ENCODE measurements at places on chromosomes 11 and 22. TPM values are rescaled to one million over a fixed set of nuclear protein-coding genes. Genes with fewer than 3 reads are reported as not detected.

DNA sequence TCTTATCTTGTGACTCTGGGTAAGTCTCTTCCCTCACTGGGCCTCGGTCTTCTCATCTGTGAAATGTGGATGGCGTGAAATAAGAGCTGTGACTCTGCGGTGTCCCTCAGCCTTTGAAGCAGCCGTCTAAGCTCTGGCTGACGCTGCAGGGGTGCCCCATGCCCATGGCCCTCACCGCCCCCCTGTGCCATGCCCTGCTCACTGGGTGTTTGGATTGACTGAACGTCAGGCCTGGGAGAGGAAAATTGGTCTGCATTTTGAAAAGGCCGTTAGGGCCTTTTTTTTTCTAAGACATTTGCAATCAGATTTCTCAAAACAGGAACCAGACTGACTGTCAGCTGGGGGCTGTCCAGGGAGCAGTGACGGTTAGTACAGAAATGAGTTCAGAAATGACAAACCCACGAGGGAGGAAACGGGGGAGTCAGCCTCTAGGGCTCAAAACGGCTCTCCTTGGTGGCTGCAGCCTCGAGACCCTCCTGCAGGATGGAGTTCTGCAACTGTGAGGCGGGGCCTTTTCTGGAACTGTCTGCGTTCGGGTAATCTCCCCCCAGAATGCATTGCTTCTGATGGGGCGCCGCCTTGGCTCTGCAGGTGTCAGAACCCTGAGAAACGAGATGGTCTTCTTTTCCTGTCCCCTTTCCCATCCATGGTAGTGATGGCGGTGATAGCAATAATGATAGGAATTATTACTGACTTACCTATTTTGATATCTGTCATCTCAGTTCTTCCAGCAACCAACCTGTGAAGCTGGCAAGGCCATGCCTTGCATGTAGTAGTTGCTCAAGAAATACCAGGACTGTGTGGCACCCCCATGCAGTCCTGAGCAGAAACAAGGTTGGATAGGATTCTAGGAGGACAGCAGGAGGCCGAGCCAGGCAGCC is 2.0 kb downstream of the GRK2 start:
- peaks cover 22% of the 10 kb centered on the region for H3K27me3 ChIP-seq
- DNase-seq, result no peak
- peaks cover 13% of the 10 kb centered on the region for H3K36me3 ChIP-seq
- H3K27ac ChIP-seq, result peak overlapping the region; percentile 40
- H3K4me3 ChIP-seq, result peak overlapping the region; percentile 89

- H3K27me3 ChIP-seq, result peaks cover 3% of the 10 kb centered on the region
- H3K4me3 ChIP-seq, result no peak overlapping the region
- peaks cover 4% of the 10 kb centered on the region for H3K36me3 ChIP-seq
- no peak overlapping the region for H3K27ac ChIP-seq
- H3K4me1 ChIP-seq, result peaks cover 8% of the 10 kb centered on the region
Measured at GRCh38 chr11:114821621-114822412, 143.5 kb downstream of the NXPE2 start.

GRCh38 chr11:34560511-34560910 is 46.9 kb upstream of the ELF5 start:
- no peaks in the 10 kb centered on the region for H3K27me3 ChIP-seq
- no peaks in the 10 kb centered on the region for H3K4me1 ChIP-seq
- no peak overlapping the region for H3K4me3 ChIP-seq
- DNase-seq, result no peak

- H3K27ac ChIP-seq, result no peak overlapping the region
- H3K36me3 ChIP-seq, result peaks cover 10% of the 10 kb centered on the region
- H3K27me3 ChIP-seq, result peaks cover 1% of the 10 kb centered on the region
- H3K4me3 ChIP-seq, result no peak overlapping the region
Measured at GRCh38 chr11:113690619-113691569, 15.2 kb downstream of the TMPRSS5 start.

DNA sequence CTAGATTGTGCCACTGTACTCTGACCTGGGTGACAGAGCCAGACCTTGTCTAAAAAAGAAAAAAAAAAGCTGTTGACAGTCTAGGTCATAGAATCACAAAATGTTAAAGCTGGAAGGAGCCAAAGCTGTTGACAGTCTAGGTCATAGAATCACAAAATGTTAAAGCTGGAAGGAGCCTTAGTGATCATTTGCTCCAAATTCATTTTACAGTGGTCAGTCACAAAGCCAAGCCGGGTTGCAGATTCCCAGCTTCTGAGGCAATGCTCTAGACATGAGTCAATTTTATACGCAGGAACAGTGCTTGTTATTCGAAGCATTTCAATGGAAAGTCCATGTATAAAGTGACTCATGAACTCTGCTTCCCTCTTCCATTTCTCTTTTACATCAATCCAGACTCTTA is 47.4 kb downstream of the SYT13 start:
- H3K4me1 ChIP-seq, result peaks cover 13% of the 10 kb centered on the region
- H3K27me3 ChIP-seq, result peaks cover 9% of the 10 kb centered on the region
- H3K36me3 ChIP-seq, result no peaks in the 10 kb centered on the region
- no peak for DNase-seq
- H3K4me3 ChIP-seq, result no peak overlapping the region

DNA sequence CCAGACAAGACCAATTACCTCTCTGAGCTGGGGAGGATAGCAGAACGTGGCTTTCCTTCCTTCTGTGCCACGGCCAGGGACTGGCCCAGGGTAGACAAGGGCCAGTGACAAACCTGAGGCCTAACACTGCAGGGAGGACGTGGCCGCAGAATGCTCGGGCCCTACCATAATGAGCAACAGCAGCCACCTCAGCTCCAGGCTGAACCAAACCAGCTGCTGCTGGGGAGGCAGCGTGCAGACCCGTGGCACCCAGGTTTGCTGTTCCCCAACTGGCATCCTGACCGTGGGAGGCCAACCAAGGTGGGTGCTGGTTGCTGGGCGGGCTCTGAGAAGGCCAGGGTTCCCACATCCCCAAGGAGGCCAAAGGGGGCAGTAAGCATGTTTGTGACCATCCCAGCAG is 83.0 kb downstream of the MORC2 start:
- H3K27ac ChIP-seq, result no peak overlapping the region
- DNase-seq, result no peak
- no peaks in the 10 kb centered on the region for H3K4me1 ChIP-seq
- H3K36me3 ChIP-seq, result no peaks in the 10 kb centered on the region
- H3K27me3 ChIP-seq, result peaks cover 6% of the 10 kb centered on the region

GRCh38 chr11:104665641-104666040 is 232.6 kb downstream of the CASP12 start:
- no peaks in the 10 kb centered on the region for H3K36me3 ChIP-seq
- no peak overlapping the region for H3K4me3 ChIP-seq
- DNase-seq, result no peak
- no peaks in the 10 kb centered on the region for H3K27me3 ChIP-seq

Gene NOX4
- total RNA-seq, result 11.5 TPM

GRCh38 chr11:117654281-117655255 is 142.4 kb downstream of the DSCAML1 start:
- no peaks in the 10 kb centered on the region for H3K4me1 ChIP-seq
- no peak overlapping the region for H3K27ac ChIP-seq
- no peak for DNase-seq
- no peaks in the 10 kb centered on the region for H3K36me3 ChIP-seq
- H3K4me3 ChIP-seq, result no peak overlapping the region

DNA sequence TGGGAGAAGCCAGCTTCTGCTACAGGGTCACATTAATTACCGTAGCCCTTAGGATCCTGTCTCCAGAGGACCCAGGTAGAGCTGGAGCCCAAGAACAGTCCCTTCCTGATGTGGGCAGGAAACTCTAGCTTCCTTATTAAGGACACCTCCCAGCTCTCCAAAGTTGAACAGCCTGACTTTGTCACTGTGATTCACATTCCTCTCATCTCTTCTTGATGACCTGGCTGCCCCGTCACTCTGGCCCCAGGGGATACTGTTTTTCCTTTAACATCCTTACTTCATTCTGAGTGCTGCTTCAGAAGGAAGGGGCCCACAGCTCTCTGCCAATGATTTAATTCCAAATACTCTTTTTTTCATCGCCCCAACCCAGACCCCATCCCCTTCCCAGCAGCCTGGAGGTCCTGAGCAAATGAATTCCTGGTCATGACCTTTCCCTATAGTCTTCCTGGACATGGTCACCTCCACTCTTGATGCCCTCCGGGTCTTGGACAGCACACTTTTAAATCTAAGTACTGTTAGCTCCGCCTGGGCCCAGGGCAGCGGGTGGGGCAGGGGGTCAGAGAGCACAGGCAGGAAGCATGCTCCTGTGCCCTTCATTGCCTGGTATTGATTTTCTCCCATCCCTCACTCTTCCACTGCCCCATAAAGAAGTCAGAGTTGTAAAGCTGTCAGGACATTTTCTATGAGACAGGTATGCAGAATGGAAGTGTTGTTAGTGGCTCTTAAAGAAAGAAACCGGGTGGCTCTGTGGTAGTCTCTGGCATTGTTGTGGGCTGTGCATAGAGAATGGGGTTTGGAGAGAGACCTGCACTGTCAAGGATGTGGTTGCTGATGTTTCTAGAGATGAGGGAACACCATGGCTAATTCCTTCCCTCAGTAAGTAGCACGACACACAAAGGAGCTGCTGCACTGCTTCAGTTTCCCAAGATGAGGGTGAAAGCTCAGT is 22.3 kb upstream of the SPON1 start:
- no peak overlapping the region for H3K4me3 ChIP-seq
- no peaks in the 10 kb centered on the region for H3K27me3 ChIP-seq
- no peak for DNase-seq
- H3K36me3 ChIP-seq, result no peaks in the 10 kb centered on the region

DNA sequence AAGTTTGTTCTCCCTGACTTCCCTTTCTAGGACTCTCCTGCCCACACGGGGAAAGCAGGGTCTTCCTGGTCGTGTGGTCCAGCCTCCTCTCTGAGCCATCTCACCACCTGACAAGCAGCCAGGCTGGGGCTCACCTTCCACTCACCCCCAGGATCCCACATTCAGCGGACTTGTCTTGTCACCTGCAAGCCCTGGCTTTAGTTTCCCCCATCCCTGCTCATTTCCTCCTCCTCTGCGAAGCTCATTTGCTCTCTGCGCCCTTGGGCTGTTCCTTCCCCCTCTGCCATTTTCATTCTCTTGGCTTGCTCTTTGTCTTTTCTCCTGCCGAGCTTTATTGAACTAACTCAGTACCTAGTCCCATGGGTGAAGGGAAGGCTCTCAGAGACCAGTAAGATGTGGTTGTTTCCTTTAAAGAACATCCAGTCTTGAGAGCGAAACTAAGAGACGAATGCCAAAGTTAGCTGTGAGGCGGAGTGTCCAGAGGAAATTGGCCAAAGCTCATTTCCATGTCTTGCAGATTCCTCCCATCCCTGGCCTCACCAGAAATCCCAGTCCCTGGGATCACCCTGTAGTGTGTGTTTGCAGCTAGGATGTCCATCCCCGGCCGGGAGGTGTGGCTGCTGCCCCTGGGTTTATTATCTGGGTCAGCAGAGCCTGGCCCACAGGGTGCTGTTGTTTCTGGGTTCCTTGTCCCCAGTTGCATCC is 2.0 kb downstream of the ST14 start:
- peaks cover 21% of the 10 kb centered on the region for H3K4me1 ChIP-seq
- H3K36me3 ChIP-seq, result peaks cover 9% of the 10 kb centered on the region
- H3K27ac ChIP-seq, result no peak overlapping the region
- peaks cover 20% of the 10 kb centered on the region for H3K27me3 ChIP-seq

Gene RAB39A
- 2.4 TPM for total RNA-seq

Gene RFPL1
- total RNA-seq, result not detected

- H3K36me3 ChIP-seq, result no peaks in the 10 kb centered on the region
- no peak overlapping the region for H3K27ac ChIP-seq
- H3K27me3 ChIP-seq, result peaks cover 13% of the 10 kb centered on the region
Measured at GRCh38 chr11:61560751-61561150, 20.1 kb downstream of the SYT7 start.

GRCh38 chr11:74701351-74701750 is 29.9 kb downstream of the CHRDL2 start:
- H3K36me3 ChIP-seq, result no peaks in the 10 kb centered on the region
- DNase-seq, result no peak
- H3K4me1 ChIP-seq, result peaks cover 22% of the 10 kb centered on the region
- peaks cover 7% of the 10 kb centered on the region for H3K27me3 ChIP-seq
- no peak overlapping the region for H3K4me3 ChIP-seq

DNA sequence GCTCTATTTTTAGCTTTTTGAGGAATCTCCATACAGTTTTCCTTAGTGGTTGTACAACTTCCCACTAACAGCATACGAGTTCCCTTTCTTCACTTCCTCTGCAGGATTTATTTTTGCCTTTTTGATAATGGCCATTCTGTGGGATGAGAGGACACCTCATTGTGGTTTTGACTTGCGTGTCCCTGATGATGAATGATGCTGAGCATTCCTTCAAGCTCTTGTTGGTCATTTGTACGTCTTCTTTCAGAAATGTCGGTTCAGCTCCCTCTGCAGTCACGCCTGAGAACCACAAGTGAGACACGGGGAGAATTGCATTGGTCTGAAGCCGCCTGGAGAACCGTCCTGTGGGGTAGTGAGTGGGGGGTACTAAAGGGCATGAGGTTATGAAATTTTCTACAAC is 2.0 kb upstream of the KRTAP5-10 start:
- peak; percentile 59 for DNase-seq
- H3K4me3 ChIP-seq, result no peak overlapping the region
- no peaks in the 10 kb centered on the region for H3K36me3 ChIP-seq
- no peak overlapping the region for H3K27ac ChIP-seq
- H3K27me3 ChIP-seq, result peaks cover 7% of the 10 kb centered on the region

Gene CDC45
- 6.2 TPM for total RNA-seq

GRCh38 chr11:27770576-27770975 is 70.3 kb upstream of the BDNF start:
- no peaks in the 10 kb centered on the region for H3K27me3 ChIP-seq
- DNase-seq, result no peak
- no peaks in the 10 kb centered on the region for H3K36me3 ChIP-seq
- no peak overlapping the region for H3K27ac ChIP-seq

DNA sequence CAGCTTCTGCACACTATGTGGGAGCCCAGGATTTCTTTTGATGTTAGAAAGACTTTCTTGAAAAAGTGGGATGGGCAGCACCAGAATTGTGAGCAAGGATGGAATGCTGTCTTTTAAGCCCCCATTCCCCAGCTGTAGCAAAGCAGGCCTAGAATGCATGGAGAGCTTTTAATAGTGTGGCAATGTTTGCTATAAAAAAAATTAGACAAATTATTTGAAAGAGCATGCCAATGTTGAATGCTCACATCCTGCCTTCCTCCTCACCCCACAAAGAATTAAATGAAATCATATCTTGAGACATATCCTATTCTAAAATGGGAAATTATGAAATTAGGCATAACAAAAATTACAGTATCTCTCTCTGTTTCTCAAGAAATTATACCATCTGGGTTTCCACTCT is 154.7 kb downstream of the C11orf91 start:
- no peak for DNase-seq
- H3K4me1 ChIP-seq, result peaks cover 13% of the 10 kb centered on the region
- no peak overlapping the region for H3K4me3 ChIP-seq
- H3K36me3 ChIP-seq, result peaks cover 9% of the 10 kb centered on the region
- H3K27me3 ChIP-seq, result peaks cover 2% of the 10 kb centered on the region

Gene ARHGAP42
- 19.1 TPM for total RNA-seq

- no peak for DNase-seq
- no peak overlapping the region for H3K27ac ChIP-seq
- no peaks in the 10 kb centered on the region for H3K27me3 ChIP-seq
Measured at GRCh38 chr11:113147249-113147648, 167.1 kb upstream of the TTC12 start.

DNA sequence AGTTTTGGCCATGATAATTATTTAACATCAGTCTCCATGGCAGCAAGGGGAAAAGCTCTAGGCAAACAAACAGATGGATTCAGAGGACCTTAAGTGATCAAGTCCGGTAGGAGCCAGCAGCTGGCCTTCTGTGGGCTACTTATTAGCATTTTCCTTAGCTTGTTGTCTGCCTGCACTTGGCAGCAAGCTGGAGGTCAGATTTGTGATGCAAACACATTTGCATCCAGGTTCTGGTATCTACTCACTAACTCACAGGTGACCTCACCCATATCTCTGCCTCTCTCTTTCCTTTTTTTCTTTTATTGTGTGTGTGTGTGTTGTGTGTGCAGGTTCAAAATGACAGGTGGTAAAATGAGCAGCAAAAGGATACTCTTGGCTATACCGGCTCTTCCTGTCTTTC is 32.3 kb downstream of the ARHGAP42 start:
- no peak for DNase-seq
- peak overlapping the region; percentile 76 for H3K27ac ChIP-seq
- H3K27me3 ChIP-seq, result peaks cover 2% of the 10 kb centered on the region
- peaks cover 18% of the 10 kb centered on the region for H3K4me1 ChIP-seq
